ENCODE measurements at places on chromosomes 7 and 10. TPM values are rescaled to one million over a fixed set of nuclear protein-coding genes. Genes with fewer than 3 reads are reported as not detected.

- DNase-seq, result peak; percentile 51
These were observed 635 bp downstream of the NUP205 start for GRCh38 chr7:135558337-135558767.

DNA sequence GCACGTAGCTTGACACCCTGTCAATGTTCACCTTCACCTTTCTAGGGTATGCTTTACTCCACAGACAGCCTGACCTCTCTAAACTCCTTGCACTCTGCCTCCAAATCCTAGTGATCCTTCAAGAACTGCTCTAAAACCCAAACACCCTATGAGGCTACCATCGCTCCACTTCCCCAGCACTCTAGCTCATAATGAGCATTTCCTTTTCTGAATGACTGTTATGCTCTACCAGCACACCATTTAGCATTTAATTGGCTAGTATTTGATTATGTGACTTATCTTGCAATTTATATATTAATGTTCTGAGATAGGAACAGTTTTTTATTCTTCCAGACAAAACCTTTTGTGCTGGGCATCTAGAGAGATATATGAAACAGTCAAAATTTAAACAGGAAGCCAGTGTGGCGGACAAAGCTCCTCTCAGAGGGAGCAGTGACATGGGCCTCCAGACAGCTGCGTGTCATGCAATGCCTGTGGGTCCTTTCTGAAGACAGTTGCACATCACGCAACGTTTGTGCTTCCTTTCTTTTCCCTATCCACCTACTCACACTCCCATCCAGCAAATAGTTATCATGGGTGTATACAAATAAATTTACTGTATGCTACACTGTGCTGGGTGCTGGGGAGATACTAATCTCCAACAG lies 86.3 kb downstream of the ALOX5 start:
- DNase-seq, result no peak

PCLO gene
- total RNA-seq, result under 0.01 TPM

PSAP gene
- 521 TPM for total RNA-seq

- DNase-seq, result peak; percentile 42
These were observed 32.8 kb downstream of the ARL4A start for GRCh38 chr7:12719981-12720865.

ACBD7 gene
- total RNA-seq, result 1.3 TPM

DNA sequence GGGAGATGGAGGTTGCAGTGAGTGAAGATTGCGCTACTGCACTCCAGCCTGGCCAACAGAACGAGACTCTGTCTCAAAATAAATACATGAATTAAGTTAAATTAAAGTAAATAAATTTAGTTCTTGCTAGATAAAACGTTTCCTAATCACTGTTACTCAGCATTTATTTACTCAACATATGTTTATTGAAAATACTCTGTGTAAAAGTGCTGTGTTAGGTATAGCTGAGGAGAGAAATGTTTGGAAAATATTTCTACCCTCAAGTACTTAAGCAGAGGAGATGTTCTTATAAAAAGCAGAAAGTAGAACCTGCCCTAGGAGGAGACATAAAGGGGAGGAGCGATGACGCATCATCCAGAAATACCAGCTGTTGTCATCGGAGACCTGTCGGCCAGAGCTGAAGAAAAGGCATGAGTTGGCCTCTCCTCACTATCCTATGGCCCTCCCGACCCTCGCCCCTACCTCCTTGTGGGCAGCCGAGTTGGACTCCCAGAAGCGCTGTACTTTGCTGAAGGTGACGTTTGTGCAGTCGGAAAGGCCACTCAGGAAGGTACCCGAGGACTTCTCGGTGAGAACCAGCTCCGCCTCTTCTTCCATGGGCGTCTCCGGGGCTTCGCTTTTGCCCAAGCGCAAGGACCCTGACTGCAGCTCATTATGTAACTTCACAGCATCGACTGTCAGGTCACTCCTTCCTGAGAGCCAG lies 1.1 kb downstream of the RRP12 start:
- DNase-seq, result peak; percentile 82

DNA sequence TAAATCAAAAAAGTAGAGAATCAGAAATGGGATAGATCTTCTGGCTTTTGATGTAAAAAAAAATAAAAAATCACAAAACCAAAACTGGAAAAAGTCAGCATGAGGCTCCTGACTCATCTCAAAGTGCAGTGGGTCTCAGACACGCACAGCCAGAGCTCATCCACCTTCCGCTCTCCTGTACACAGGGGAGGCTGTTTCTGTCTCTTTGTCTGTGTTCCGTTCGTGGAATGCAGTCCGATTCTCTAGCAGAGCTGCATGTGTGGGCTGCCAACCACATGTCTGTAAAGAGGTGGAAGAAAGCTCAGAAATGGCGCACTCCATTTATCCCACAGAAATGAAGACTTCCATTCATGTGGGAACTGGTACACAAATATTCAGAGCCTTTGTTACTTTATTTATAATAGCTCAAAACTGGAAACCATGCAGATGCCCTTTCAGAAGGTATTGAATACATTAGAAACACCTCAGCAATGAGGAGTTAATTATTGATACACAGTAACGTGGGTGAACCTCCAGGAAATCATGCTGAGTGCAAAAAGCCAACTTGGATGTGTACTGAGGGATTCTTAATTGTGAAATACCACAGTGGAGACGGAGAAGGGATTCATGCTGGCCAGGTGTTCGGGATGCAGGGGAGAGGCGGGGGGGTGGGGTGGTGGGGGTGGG lies 123.3 kb downstream of the TRRAP start:
- no peak for DNase-seq

GRCh38 chr7:26543951-26544350 lies 252.3 kb downstream of the SNX10 start:
- no peak for DNase-seq

DNA sequence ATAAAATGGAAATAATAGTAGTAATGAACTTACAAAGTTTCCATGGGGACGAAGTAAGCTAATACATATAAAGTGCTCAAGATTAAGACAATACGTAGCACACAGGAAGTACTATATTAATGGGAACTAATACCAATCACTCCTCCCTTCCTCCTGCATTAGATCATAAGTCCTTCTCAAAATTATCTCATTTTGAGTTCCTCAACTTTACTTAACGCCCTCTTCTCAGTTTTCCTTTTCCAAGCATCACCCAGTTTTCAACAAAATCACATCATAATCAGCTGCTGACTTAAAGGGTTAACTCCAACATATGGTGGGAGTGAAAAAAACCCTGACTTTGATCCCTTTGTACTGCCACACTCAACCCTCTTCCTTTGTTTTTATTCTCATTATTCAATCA lies 24.4 kb downstream of the JMJD1C start:
- no peak for DNase-seq

GRCh38 chr7:94630855-94631254 lies 25.1 kb downstream of the SGCE start:
- DNase-seq, result no peak

GRCh38 chr10:50315424-50315823 lies 64.1 kb upstream of the ASAH2 start:
- DNase-seq, result no peak

DNA sequence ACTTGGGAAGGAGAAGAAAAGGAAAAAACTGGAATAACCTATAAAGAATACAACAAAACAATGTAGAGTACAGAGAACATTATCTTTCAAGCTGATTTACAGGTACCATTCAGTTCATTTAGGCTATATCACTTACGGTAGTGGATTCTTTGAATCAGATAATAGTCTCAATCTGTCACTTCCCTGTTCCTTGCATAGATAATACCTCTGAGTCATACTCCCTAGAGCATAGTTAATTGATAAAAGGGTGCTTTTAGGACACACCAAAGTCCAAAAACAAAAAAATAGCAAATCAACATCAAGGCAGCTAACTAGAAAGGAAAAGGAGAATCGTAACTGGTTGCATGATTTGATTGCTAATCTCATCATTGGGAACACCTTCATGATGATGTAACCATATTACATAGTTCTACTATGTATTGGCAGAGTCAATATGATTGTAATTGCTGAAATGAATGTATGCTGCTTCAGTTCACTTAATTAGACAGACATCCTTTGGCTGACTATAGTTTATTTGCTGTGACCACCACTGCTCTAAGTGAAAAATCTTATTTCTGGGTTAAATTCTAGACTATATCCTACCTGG lies 844.4 kb downstream of the GATA3 start:
- no peak for DNase-seq

PNLIPRP1 gene
- not detected for total RNA-seq

DNA sequence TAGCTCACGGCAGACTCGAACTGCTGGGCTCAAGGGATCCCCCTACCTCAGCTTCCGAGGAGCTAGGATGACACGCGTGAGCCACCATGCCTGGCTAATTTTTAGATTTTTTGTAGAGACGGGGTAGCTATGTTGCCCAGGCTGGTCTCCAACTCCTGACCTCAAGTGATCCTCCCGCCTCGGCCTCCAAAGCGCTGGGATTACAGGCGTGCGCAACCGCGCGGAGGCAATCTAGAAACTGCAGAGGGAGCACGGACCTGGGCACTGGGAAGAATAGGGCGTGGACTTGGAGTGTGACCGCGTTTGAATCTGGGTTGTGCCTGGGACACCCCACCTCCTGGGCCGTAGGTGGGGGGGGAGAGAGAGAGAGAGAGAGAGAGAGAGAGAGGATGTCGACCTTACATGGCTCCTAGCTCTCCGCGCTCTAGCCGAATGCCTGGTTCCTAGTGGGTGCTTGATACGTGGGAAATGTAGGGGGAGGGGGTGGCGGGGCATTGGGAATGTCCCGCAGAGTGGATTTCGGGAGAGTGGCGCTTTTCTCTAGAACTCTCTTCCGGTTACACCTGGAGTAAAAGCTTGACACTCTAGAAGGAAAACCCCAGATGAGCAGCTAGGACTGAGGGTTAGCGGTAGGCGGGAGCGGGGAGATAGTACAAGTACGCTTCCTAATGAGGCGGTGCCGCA lies 1.2 kb upstream of the MAP3K8 start:
- no peak for DNase-seq

- no peak for DNase-seq
These were observed 39.2 kb upstream of the ASL start for GRCh38 chr7:66036382-66036781.

DNA sequence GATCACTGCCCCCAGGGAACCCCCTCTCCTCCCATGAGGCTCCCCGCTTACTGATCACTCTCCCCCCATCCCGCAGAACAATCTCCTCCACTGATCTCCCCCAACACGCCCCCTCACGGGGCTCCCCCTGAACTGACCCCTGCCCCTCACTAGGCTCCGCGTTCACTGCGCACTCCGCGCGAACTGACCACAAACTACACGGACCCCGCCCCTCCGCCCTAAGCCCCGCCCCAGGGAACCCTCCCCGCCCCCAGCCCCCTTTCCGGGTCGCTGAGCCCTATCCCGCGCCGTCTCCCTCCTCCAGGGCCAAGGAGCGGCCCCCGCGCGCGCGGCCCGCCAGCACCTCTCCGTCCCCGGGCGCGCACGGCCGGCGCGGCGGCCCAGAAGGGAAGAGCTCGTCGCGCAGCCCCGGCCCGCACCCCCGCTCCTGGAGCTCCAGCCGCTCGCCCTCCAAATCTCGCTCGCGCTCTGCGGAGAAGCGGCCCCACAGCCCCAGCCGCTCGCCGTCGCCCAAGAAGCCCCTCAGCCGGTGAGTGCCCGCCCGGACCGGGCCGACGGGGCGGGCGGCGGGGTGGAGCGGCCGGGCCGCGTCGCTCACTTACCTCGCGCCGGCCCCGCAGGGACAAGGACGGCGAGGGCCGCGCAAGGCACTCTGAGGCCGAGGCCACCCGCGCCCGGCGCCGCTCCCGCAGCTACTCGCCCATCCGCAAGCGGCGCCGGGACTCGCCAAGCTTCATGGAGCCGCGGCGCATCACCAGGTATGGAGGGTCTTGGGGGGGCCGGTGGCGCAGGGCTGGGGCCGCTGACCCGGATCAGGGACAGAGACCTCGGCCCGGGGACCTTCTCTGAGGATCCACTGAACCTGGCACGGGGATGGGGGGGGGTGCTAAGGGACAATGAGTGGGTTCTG lies 19.9 kb upstream of the HSPB1 start:
- DNase-seq, result no peak

FOXI2 gene
- not detected for total RNA-seq

DNA sequence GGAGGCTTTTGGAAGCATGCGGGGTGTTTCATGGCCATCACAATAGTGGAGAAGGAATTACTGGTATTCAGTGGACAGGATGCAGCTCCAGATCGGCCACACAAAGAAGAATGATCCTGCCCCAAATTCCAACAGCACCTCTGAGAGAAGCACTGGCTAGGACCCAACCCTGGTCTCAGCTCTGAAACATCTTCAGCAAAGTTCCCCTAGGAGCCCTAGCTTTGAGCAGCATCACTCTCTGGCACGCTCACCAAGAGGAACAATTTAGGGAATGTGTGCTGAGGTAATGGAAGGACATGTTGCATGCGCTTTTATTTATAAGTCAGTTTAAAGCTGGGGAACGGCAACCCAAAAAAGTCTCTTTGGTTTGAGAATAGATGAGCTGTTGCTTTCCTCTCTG lies 5.5 kb upstream of the OPN1SW start:
- DNase-seq, result no peak

- no peak for DNase-seq
These were observed 146.2 kb upstream of the KLF6 start for GRCh38 chr10:3931224-3931623.

ZNF282 gene
- 21.6 TPM for total RNA-seq

MGAM2 gene
- total RNA-seq, result not detected

- peak; percentile 36 for DNase-seq
These were observed 266 bp upstream of the MDFIC start for GRCh38 chr7:114921631-114922025.

- DNase-seq, result peak; percentile 96
These were observed 66.5 kb upstream of the TNS3 start for GRCh38 chr7:47648275-47648925.

- peak; percentile 61 for DNase-seq
These were observed 11.0 kb upstream of the OR6B1 start for GRCh38 chr7:143988976-143989745.

GRCh38 chr10:31353574-31353973 lies 34.6 kb downstream of the ZEB1 start:
- DNase-seq, result peak; percentile 48

SYCE1 gene
- 1.6 TPM for total RNA-seq

SRGN gene
- 112 TPM for total RNA-seq

- no peak for DNase-seq
These were observed 377.6 kb downstream of the GPR158 start for GRCh38 chr10:25552283-25552919.

Measured in fibroblast of villous mesenchyme (primary cell).